Peyer's patch (tissue), 4 donors: ENCODE measurements at places on chromosomes 2 and 18.

- no peak for DNase-seq
Measured at GRCh38 chr2:195782156-195782555, 125.1 kb downstream of the SLC39A10 start.

DNA sequence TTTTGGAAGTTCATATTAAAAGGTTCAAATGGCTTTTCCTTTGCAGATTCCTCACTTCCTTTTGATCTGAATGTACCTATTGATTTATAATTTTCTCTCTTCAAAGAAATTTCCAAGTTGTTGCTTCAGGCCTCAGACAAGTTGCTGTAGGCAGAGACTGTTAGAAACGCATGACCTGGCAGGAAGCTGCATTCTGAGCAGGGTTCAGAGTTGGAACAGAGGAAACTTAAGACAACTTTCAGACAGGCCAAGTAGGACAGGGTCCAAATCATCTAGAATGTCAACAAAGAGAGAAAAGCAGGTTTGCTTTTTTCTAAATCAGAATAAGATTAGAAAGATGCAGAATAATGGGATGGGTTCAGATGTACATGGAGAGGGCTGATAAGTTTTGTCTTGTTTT is 416.3 kb downstream of the LRP1B start:
- DNase-seq: no peak

- DNase-seq: no peak
Measured at GRCh38 chr18:371609-371982, 103.7 kb upstream of the THOC1 start.

GRCh38 chr2:111069722-111070121 is 51.0 kb upstream of the BCL2L11 start:
- DNase-seq: no peak

DNA sequence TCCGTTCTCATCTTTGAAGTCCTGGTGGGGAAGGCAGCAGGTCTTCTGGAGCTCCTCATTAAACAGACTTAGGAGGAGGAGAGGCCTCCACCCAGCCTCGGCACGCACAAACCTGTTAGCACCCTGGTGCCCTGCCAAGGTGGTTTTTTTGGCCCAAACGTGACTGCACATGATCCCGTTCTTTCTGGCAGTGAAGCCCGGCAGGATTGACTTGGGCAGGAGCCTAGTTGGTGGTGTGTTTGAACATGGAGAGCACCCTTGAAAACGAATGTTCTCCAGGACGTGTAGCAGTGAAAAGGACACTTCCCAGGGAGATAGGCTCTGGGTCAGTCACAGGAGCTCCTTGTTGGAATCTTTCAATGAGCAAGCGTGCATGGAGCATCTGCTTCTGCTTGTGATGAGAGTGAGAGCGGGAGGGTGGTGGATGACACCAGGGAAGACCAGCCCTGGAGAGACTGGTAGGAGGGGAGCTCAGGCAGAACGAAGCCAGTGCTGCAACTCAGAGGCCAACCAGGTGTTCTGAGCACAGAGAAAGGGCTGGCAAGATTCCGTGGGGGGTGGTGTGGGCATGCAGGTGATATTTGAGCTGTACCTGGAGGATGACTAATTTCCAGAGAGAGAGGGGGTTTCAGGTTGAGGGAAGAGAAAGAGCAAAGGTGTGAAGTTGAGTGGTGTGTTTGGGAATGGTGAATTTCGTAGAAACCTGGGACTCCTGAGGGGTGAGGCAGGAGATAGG is 73.8 kb downstream of the TANC1 start:
- no peak for DNase-seq

DNA sequence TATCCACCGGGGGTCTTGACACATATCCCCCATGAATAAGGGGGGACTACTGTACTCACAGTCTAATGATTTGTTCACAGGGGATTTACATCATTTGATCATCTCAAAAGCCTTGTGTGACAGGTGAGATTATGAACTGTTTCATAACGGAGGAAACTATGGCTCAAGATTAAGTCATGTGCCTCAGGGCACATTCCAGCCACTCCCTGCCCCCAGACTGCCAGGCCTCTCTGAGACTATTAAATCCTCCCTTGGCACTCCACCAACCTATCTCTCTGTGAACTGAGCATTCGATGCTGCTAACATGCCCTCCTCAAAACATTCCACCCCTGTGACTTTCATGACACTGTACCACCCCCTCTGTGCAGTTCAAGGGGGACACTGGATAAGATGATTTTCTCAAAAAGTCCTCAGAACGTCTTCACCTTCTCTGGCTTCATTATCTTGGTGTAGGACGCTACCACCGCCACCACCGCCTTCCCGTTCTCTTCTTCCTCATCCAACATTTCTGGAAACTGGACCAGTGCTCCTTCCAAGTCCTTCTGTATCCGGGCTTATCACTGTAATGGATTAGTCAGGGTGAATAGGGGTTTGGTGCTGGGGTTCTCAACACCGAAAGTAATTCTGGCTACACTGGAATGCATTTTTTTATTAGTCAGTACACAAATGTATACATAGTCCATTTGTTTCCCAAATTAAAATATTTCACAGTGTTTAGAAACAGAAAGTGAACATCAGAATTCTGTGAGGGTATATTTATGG is 169.6 kb downstream of the KCNS3 start:
- no peak for DNase-seq

- DNase-seq: no peak
Measured at GRCh38 chr18:69787825-69788547, 159.7 kb downstream of the CD226 start.

DNA sequence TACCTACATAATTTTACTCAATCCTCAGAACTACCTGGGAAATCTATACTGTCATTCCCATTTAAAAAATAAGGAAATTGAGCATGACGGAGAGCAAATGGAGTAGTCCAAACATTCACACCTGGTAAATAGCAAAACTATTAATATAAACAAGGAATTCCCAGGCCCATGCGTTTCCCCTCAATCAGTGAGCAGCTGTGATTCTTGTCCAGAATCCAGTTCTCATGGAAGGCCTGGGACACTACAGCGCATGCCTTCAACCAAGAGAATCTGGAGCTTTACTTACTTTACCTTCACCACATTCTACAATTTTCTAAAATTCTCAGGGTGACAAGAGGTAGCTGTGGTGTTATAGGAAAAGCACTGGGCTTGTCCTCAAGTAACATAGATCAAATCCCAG is 259.0 kb downstream of the LRATD1 start:
- no peak for DNase-seq

DNA sequence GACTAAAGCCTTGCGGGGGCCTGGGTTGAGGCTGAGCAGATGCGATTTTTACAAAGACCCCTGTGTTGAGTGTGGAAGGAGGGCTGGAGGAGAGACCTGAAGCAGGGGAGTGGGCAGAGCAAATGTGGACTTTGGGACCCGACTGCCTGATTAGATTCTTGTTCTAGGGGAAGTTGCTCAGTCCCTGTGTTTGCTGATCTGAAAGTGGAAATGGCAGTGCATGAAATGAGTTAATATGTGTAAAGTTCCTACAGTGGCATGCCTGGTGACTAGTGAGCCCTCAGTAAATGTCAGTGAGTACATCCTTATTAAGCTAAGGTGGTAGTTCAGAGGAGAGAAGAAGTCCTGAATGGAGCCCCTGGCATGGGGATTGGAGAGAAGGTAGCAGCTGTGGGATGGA is 52.3 kb downstream of the ARMC9 start:
- DNase-seq: no peak

GRCh38 chr18:48794251-48794970 is 156.4 kb downstream of the SMAD7 start:
- DNase-seq: peak; percentile 27

DNA sequence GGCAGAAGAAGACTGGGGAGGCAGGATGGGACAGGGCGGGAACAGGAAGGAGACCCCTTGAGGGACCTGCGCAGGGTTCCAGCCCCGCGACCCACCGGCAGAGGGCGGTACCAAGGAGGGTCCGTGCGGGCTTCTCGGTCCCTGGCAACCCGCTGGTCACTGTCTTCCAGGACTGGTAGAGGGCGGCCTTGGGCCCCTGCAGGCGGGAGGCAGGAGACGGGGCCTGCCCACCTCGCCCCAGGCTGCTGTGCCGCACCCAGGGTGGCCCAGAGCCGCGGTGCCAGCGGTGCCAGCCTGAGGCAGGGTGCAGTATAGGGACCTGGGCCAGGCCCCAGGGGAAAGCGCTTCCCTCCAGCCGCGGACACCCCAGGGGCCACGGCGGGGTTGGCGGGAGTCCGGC is 34.5 kb downstream of the NEURL3 start:
- peak; percentile 75 for DNase-seq

DNA sequence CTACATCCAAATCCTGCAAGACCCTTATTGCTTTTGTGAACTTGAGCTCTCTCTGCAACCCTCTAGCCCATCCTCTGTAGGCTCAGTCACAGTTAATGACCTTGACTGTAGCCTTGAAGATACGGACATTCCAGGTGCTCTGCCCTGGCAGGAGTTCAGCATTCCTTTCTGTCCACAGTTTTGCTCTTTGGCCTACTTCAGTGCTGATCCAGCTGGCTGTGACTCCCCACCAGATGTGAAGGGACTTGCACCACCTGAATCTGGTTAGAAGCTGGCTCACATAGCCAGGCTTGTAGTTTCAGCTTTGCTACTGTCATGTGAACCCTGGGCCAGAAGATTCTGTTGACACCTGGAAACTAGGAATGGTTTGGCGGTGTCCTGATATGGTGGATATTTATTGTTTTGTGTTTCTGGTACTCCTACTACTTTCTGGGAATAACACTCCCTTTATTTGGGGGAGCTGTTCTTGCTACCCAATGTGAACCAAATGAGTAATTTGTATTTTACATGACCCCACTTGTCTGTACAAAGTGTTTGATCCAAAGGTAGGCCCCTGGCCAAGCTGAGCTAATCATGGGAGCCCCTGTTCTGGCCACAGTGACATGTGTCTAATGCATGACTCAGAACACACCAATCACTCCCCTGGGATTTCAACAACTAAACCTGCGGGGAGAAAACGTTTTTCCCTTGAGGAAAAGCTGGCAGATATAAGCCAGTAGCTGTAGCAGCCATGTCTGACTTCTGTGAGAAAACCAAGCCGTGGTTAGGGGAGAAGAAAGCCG is 73.4 kb downstream of the CDCA7 start:
- no peak for DNase-seq

- peak; percentile 42 for DNase-seq
Measured at GRCh38 chr2:240602266-240603050, 15.9 kb downstream of the CAPN10 start.

- DNase-seq: no peak
Measured at GRCh38 chr2:69917852-69918251, 2.9 kb downstream of the MXD1 start.

DNA sequence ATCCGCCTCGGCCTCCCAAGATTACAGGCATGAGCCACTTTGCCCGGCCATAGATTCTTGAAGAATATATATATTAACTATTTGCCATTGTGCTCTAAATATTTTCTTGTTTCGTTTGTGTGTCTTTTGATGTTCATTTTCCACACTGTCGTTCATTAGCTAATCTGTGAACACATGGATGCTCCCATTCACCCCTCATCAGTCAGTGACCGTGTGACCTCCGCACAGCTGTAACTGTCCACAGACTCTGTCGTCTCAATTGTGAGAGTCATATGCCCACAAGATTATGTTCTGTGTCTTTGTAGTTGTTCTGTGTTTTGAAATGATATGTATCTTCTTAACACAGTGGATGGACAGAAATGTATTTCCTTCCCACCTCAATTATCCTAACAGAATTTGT is 29.6 kb downstream of the RAMP1 start:
- DNase-seq: no peak

- no peak for DNase-seq
Measured at GRCh38 chr2:1037066-1037465, 86.4 kb downstream of the SNTG2 start.

DNA sequence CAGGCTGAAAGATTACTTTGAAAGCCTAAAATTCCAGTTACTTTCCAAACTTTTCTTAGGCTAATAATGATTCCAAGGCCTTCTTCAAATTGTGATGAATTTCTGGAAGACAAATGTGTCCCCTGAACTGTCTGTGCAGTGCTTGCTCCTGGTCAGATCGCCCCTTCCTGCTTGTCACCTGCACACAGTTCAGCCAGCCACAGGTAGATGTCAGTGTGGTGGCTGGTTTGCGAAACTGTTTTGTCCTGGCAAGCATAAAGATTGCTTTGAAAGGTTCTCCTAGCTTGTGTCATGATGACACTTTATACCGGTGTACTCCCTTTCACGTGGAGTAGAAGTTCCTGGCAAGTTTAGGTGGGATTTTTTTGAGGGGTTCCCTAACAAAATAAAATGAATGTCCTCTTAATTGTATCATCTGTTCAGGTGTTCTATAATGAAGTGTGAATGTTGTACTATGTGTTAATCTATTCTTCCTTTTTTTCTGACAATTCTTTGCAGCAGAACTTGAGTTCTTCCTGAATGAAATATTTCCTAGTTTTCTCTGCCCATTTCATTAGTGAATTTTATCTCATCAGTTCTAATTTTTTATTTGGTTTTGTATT is 298.8 kb downstream of the ZNF407 start:
- peak; percentile 73 for DNase-seq

- DNase-seq: no peak
Measured at GRCh38 chr18:45295388-45295787, 319.9 kb upstream of the SLC14A2 start.

GRCh38 chr18:49227441-49228165 is 232.8 kb downstream of the DYM start:
- no peak for DNase-seq

- DNase-seq: peak; percentile 26
Measured at GRCh38 chr2:132645722-132646539, 24.1 kb downstream of the LYPD1 start.

- DNase-seq: no peak
Measured at GRCh38 chr2:190887089-190887488, 6.5 kb downstream of the GLS start.

DNA sequence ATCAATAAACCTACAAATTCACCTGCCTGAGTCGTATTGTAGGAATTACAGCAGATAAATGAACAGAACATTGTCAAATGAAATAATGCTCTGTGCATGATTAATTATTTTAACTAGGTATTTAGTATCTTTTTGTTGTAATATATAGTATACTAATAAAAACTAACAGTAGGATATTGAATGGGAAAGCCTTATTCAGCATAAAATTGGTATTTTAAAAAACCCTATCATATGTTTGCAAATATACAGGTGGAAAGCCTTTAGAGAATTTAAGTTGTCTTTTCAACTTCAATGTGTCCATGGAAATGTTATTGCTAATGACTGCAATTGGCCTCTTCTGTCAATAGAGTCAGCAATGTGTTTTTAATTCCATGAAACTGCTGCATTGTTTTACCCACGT is 40.8 kb upstream of the SLC35F5 start:
- no peak for DNase-seq

GRCh38 chr2:204127238-204127637 is 190.7 kb downstream of the ICOS start:
- DNase-seq: no peak

DNA sequence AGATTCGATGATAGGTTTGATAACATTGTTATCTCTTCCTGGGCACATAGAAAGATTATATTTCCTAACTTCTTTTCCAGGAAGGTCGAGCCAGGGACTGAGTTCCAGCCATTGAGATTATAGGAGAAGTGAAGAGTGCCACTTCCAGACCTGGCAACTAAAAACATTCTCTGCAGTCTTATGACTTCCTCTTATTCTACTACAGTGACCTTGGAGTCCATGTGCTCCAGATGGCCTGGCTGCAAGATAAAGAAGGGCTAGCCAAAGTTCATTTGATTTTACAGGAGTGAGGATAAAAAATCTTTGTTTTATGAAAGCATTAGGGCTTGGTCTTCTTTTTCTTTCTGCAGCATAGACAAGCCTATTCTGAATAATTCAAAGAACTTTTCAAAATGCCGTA is 363.0 kb downstream of the FSIP2 start:
- no peak for DNase-seq
